ENCODE measurements at places on chromosomes 7 and 10.

- DNase-seq = peak; percentile 60
Observed at GRCh38 chr10:125629758-125630376, 53.1 kb downstream of the TEX36 start.

GRCh38 chr10:14439451-14440259 is 108.9 kb upstream of the FRMD4A start:
- DNase-seq = no peak

DNA sequence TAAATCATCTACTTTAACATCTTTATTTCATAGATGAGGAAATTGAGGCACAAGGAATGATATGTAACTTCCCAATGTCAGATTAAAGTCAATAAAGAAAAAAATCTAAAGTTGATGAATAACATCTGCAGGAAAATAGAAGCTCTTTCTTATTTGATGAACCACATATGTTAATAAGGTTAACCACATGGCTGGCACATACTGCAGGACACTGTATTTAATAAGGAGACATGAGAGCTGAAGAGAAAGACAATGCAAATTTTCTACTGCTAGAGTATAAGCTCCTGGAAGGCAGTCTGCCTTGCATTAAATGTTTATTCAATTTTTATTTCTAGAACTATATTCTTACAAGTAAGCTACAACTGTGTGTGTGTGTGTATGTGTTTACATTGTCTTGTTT is 4.4 kb downstream of the RAB11FIP2 start:
- no peak for DNase-seq

DNA sequence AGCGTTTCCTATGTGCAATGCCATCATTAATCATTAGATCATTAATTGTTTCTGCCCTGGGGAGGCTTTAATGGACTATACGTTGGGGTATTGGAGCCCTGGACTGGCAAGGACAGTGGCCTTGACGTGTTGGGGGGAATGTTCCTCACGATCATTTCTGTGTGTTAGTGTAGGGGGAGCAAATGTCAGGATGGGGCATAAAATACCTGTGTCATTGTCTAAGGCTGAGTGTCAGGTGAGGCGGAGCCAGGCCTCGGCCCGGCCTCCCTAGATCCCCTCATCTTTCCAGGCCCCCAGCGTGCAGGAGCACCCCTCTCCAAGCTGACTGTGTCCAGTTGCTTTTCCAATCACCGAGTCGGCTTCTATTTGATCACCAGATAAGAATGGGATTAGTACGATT is 346.4 kb upstream of the SHH start:
- no peak for DNase-seq

DNA sequence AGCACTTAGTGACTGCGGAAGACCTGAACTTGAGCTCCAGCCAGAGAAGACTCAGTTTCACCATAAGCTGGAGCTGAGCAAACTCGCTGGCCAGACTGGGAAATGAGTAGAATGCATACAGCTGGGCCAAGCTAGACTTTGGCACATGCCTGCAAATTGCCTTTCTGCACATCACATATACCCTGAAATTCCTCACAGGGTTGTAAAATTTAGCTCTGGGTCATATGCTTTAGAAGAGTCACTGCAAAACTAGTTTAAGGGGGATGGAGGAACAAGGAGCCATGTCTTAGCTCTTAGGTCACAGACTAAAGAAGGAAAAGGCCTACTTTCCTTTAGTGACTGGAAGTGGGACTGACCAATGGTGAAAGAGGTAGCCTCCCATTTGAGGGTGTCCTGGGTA is 67.6 kb downstream of the PPP1R3C start:
- DNase-seq = no peak

DNA sequence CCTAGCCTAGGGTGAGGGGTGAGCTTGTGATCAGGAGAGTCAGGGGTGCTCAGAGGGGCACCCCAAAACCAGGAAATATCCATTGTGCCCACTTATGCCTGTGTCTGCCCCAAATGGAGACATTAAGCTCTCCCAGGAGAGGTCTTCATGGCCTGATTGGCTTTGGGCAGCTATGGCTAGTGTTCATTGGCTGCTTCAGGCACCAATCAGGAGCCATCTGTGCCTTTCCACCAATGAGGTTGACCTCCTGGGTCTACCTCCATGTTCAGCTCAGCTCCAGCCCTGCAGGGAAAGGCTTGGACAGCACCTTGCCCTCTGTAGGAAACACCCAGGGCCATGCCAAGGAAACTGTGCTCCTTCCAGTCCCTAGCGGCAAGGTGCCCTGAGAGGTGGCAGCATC is 23.9 kb upstream of the HSPB1 start:
- DNase-seq = peak; percentile 31

DNA sequence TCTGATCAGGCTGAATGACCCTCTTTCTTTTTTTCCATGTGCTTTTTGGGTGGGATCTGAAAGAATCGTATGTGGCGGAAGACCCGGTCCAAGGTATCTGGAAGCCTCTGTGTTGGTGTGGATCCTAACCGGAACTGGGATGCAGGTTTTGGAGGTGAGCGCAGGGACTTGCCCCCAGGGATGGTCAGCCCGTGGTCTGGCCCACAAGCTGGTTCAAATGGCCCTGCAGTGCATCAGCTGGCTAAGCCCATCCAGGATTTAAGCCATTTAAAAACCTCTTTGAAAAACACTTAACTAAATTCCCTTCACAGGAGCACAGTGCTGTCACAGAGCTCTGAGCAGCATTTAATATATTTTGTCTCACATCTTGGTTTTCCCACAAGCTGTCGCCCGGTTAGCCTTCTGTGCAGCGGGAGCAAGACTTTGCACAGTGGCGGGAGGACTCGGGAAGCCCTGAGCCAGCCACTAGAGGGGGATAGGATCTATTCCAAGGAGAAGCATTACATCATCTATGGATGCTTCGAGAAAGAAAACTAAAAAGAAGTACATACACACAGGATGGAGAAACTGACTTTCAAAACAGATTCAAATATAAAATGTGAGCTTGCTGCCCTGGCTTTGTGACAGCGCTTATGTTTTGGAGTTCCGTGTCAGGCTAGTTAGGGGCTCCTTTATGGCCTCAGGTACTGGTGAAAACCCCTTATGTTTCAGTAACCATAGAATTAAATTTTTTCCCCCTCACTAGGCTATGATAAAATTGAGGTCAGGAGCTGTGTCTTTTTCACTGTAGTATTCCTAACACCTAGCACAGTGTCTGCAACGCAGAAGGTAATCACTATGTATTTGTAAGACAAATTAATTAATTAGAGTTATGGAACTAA is 11.3 kb downstream of the CPA2 start:
- DNase-seq = peak; percentile 30

- no peak for DNase-seq
Observed at GRCh38 chr10:22560913-22561239, 153.5 kb downstream of the PIP4K2A start.

DNA sequence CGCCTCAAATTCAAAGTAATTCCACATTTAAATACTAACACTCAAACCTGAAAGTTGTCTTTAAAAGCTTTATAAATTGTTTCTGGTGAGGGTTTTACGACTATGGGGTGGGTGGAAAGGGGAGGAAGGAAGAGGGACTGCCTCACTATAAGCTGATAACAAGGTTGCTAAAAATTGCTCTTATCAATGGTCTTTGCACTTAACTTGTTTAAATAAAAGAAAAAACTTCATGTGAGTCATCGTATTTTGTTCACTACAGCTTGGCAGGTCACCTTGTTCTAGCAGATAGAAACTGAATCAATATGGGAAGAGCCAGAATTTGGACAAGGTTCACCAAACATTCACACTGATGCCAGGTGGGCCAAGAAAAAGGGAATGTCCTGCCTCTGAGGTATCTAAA is 129.2 kb downstream of the TES start:
- peak; percentile 58 for DNase-seq

DNA sequence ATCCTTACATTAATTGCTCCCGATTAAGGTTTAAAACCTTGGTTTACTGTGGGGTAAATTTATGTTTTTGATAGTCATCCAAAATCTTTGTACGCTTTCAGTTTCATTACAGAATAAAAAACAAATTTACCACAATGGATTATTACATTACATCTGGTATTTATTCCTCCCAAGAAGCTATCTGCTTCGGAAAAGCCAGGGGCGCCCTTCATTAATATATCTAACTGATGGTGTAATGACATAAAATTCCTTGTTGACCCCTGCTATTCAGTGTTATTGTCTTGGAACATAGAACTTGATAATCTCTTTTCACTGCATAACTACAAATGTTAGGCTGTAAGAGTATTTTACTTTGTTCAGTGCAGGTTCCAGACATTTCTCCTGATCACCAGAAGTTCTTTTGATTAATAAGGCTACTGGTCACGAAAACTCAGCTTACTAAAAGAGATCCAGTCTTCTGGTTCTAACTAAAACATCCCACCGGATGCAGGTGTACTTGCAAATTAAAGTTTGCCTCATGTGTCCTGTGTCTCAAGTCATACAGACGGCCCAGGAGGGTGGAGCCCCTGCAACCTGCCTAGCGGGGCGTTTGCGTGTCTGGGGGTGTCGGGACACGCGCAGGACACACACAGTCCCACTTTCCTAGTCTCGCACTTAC is 581 bp upstream of the GLCCI1 start:
- peak; percentile 46 for DNase-seq

DNA sequence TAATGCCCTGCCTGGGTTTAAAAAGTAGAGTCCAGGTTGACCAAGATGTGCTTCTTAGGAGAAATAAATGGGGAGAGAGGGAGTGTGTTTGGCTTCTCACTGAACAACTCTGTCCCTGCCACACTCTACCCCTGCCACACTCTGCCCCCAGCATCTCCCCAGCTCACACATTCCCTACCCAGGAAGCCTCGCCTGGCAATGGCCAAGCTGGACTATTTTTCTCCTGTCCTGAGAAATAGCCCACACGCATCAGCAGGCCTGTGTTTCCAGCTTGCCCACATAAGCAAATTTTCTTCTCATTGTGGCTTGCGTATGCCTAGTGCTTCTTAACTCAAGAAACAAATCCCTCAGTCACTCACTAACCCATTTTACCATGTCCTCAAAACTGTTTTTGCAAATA is 1.8 kb downstream of the LRRC18 start:
- no peak for DNase-seq

DNA sequence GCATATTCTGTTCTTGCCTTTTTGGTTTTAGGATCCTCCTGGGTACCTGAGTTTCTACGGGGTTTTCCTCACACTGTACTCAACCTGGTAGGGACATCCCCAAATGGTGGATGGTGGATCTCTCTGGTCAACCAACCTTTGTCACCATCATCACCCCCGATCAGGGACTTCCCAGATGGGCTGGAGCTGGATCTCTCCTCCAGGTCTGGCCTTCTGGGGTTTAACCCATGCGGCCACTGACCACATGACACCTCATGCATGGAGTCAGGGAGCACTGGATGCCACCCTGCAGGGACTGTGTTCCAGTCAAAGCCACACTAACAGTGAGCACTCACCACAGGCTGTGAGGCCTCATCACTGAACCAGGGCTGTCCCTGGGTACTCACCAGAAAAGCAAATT is 80.0 kb downstream of the CELF2 start:
- no peak for DNase-seq

DNA sequence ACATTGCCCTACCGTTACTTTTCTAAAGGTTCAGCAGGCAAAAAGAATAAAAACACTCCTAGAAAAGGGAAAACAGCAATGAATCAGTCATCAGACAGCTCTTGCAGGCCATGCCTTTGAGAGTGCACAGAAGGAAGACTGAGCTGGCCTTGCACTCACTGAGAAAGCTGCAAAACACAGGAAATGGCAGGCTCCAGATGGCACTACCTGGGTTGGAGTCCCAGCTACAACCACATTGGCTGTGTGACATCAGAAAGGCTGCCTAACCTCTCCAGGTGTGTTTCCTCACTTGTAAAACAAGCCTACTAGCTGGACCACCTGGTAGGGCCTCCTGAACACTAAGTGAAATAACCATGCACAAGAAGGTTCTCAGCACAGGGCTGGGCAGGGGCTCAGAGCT is 113.7 kb downstream of the SFMBT2 start:
- DNase-seq = no peak

GRCh38 chr7:39838326-39838725 is 111.7 kb upstream of the CDK13 start:
- DNase-seq = peak; percentile 64

DNA sequence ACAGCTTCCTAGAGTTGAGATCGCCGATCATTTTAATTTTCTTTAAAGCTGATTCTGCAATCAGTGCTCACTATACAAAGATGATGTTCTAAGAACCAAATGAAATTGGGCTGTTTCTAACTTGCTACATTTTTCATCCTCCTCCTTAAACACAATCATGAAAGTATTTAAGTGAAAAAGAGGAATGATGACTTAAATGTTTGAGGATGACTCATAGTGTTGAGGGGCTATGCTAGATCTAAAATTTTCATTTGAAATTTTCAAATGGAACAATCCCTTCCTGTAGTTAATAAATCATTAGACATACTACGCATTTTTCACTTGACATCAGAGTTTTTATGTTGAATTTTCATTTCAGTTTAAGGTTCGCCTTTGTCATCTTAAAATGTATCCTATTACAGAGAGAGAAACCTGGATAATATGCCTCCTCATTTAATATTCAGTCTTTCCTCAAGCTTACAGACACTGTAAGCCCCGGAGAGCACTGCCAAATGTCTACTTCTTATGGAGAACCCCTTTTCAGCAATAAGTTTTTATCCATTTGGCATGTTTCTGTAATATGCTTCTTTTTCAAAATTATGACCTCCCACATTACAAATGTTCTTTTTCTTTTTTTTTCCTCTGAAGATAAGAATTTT is 499.6 kb downstream of the MAGI2 start:
- no peak for DNase-seq

All from hematopoietic multipotent progenitor cell treated with erythropoietin and hydrocortisone succinate and interleukin-3 and kit ligand, for 6 days (in vitro differentiated cells).